Articular chondrocyte of knee joint (primary cell): ENCODE measurements at places on chromosomes 3 and 15. TPM values are rescaled to one million over a fixed set of nuclear protein-coding genes. Genes with fewer than 3 reads are reported as not detected.

The EXD1 gene
- not detected in 2 replicates for total RNA-seq

The CHRNA5 gene
- total RNA-seq = 0.26 and 0.32 TPM in 2 replicates

The PAQR9 gene
- total RNA-seq = under 0.01 TPM in 1 of 2 replicates, not detected in the other

The RAB6B gene
- total RNA-seq = 0.65 and 0.78 TPM in 2 replicates

The SPTBN5 gene
- total RNA-seq = 0.13 and 0.22 TPM in 2 replicates

The PLA2G4D gene
- total RNA-seq = not detected in 2 replicates

The INSYN1 gene
- total RNA-seq = 4.3 and 6.4 TPM in 2 replicates

The TMC3 gene
- total RNA-seq = not detected in 2 replicates

The OXSR1 gene
- total RNA-seq = 67.3 and 85.3 TPM in 2 replicates

The CDCP1 gene
- total RNA-seq = 1.2 and 1.4 TPM in 2 replicates

The PRR20G gene
- not detected in 2 replicates for total RNA-seq

The MYL3 gene
- 0.65 TPM in 1 of 2 replicates, not detected in the other for total RNA-seq

The GOLGA8G gene
- total RNA-seq = 0.11 TPM in 1 of 2 replicates, not detected in the other

The ASTE1 gene
- total RNA-seq = 8.9 TPM in 2 replicates

The CYP8B1 gene
- not detected in 2 replicates for total RNA-seq

The SLITRK3 gene
- not detected in 2 replicates for total RNA-seq

The TTBK2 gene
- total RNA-seq = 12.2 and 12.3 TPM in 2 replicates

The SPSB4 gene
- total RNA-seq = 0.43 and 1.4 TPM in 2 replicates

The SLC22A13 gene
- total RNA-seq = 0.86 and 1.0 TPM in 2 replicates

The RYR3 gene
- not detected in 2 replicates for total RNA-seq

The PLXNB1 gene
- total RNA-seq = 23.6 and 26.9 TPM in 2 replicates

The ACKR4 gene
- total RNA-seq = 3.7 and 5.3 TPM in 2 replicates

The MEGF11 gene
- total RNA-seq = not detected in 2 replicates

The LRRC31 gene
- not detected in 2 replicates for total RNA-seq

The RPN1 gene
- 384 and 386 TPM in 2 replicates for total RNA-seq

The PAQR5 gene
- total RNA-seq = 0.13 and 4.8 TPM in 2 replicates

The FBXO40 gene
- total RNA-seq = not detected in 2 replicates

The HSPBAP1 gene
- 9.3 and 14.1 TPM in 2 replicates for total RNA-seq

The UROC1 gene
- not detected in 2 replicates for total RNA-seq

The CD96 gene
- under 0.01 TPM in 1 of 2 replicates, not detected in the other for total RNA-seq

The CFAP92 gene
- under 0.01 and 0.11 TPM in 2 replicates for total RNA-seq

The CHDH gene
- 3.7 and 5.5 TPM in 2 replicates for total RNA-seq

The RASA2 gene
- total RNA-seq = 13.7 and 22.1 TPM in 2 replicates

The SLC9C1 gene
- under 0.01 TPM in 1 of 2 replicates, not detected in the other for total RNA-seq

The ZPLD1 gene
- 0.22 and 0.26 TPM in 2 replicates for total RNA-seq

The FBXW12 gene
- not detected in 2 replicates for total RNA-seq

The C3orf52 gene
- 5.1 and 5.8 TPM in 2 replicates for total RNA-seq

The SPATA12 gene
- total RNA-seq = under 0.01 TPM in 1 of 2 replicates, not detected in the other

The CFAP100 gene
- total RNA-seq = not detected in 2 replicates

The TMEM207 gene
- total RNA-seq = not detected in 2 replicates
